ENCODE measurements at places on chromosomes 11 and 22.

GRCh38 chr11:32561835-32562234 is 21.8 kb upstream of the EIF3M start:
- H3K4me1 ChIP-seq = peaks cover 1% of the 10 kb centered on the region
- H3K4me3 ChIP-seq = no peak overlapping the region
- H3K27ac ChIP-seq = no peak overlapping the region
- no peak for DNase-seq

DNA sequence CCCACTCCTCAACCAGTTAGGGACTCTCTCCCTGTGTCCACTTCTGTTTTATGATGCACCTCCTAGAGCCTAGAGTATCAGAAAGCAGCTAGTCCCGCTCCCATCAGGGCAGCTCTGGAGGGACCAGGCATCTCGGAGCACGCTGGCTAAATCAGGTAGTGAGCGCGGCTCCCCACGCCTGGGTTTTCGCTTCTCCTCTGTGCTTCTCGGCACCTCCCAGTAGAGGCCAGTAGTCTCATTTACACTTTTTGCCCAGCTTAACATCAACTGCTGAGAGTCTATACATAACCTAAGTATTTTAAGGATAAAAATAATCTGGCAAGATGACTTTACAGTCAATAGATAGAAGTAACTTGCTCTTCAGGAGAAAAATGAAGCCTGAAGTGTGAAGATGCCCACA is 473.8 kb downstream of the OPCML start:
- H3K4me1 ChIP-seq = no peaks in the 10 kb centered on the region
- peaks cover 17% of the 10 kb centered on the region for H3K27me3 ChIP-seq
- no peaks in the 10 kb centered on the region for H3K36me3 ChIP-seq
- DNase-seq = no peak
- no peak overlapping the region for H3K4me3 ChIP-seq

DNA sequence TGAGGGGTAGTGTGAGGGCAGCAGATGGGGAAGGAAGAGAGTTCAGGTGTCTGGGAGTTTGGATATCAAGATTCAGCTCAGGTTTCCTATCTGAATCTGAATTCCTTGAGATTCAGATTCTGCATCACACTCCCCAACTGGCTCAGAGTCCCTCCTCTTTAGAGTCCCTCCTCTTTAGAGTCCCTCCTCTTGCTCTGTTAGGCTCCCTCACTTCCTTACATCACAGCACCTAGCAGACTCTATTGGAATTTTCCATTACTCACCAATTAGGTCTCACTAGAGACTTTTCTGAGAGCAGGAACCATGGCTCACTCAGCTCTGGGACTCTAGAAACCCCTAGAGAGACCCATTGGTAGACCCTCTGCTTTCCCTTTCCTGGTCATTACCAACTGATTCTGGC is 303.4 kb upstream of the SYN3 start:
- H3K36me3 ChIP-seq = no peaks in the 10 kb centered on the region
- H3K4me3 ChIP-seq = no peak overlapping the region
- H3K27me3 ChIP-seq = no peaks in the 10 kb centered on the region
- no peak overlapping the region for H3K27ac ChIP-seq
- DNase-seq = no peak
- H3K4me1 ChIP-seq = no peaks in the 10 kb centered on the region

DNA sequence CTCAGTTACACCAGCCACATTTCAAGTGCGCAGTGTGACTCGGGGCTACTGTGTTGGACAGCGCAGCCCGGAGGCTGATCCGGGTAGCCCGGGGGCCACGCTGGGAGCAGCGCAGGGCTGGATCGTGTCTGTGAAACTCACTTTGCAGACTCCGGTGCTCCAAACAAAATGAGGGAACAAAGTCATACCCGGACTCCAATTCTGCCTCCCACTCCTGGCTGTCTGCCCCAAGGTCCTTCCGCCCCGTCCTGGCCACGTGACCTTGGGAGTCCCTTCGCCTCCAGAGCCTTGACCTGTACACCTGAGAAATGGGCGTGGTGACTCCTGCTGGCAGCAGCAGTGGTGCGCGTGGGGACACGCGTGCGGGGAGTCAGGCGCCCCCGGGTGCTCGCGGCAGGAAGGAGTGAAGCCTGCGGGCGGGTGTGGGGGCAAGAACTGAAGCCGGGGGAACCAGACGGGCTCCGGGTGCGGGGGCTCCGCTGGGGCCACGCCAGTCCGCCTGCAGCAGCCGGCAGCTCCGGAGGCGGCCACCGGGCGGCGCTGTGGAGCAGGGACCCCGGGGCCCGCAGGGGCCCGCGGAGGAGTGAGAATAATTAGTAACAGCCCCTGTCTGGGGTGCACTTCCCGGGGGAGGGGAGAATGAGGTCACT is 42.4 kb downstream of the KCNJ4 start:
- H3K4me1 ChIP-seq = peaks cover 4% of the 10 kb centered on the region
- H3K36me3 ChIP-seq = peaks cover 2% of the 10 kb centered on the region
- peak; percentile 40 for DNase-seq
- peaks cover 12% of the 10 kb centered on the region for H3K27me3 ChIP-seq
- no peak overlapping the region for H3K4me3 ChIP-seq

GRCh38 chr11:75242722-75243600 is 2.4 kb downstream of the TPBGL start:
- no peaks in the 10 kb centered on the region for H3K36me3 ChIP-seq
- no peak for DNase-seq
- peaks cover 34% of the 10 kb centered on the region for H3K27me3 ChIP-seq
- H3K4me3 ChIP-seq = peak overlapping the region; percentile 79
- H3K27ac ChIP-seq = no peak overlapping the region

- no peak overlapping the region for H3K4me3 ChIP-seq
- peaks cover 2% of the 10 kb centered on the region for H3K4me1 ChIP-seq
- H3K36me3 ChIP-seq = no peaks in the 10 kb centered on the region
- H3K27me3 ChIP-seq = peaks cover 10% of the 10 kb centered on the region
- no peak overlapping the region for H3K27ac ChIP-seq
Observed at GRCh38 chr11:94077552-94078293, 50.9 kb upstream of the PANX1 start.

GRCh38 chr22:35561796-35562526 is 21.3 kb downstream of the RASD2 start:
- no peak for DNase-seq
- H3K36me3 ChIP-seq = no peaks in the 10 kb centered on the region
- peaks cover 25% of the 10 kb centered on the region for H3K27me3 ChIP-seq
- no peak overlapping the region for H3K27ac ChIP-seq
- H3K4me1 ChIP-seq = no peaks in the 10 kb centered on the region
- H3K4me3 ChIP-seq = no peak overlapping the region

- H3K4me1 ChIP-seq = no peaks in the 10 kb centered on the region
- H3K4me3 ChIP-seq = no peak overlapping the region
- no peaks in the 10 kb centered on the region for H3K27me3 ChIP-seq
- H3K36me3 ChIP-seq = no peaks in the 10 kb centered on the region
Observed at GRCh38 chr11:80082406-80082805, 641.6 kb upstream of the TENM4 start.

DNA sequence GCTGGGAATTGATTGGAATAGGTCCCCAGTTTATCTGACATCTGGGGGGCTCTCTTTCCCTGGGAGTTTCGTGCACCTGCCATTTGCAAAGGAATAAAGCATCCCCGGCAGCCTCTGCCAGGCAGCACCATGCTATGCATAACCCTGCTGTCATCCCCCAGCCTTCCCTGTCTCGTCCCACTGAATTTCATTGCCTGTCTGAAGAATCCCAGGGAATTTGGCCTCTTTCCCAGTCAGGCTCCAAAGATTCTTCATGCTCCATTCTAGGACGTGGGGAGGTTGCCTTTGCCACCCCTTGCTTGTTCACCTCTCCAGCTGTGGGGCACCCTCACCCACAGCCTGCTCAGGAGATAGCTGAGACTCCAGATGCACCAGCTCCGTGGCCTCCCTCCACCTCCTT is 195.1 kb upstream of the TBCEL start:
- H3K36me3 ChIP-seq = no peaks in the 10 kb centered on the region
- no peaks in the 10 kb centered on the region for H3K4me1 ChIP-seq
- no peak overlapping the region for H3K27ac ChIP-seq
- no peak overlapping the region for H3K4me3 ChIP-seq
- no peak for DNase-seq

- peaks cover 3% of the 10 kb centered on the region for H3K27me3 ChIP-seq
- no peak overlapping the region for H3K4me3 ChIP-seq
- DNase-seq = no peak
- no peaks in the 10 kb centered on the region for H3K36me3 ChIP-seq
- H3K4me1 ChIP-seq = peaks cover 5% of the 10 kb centered on the region
Observed at GRCh38 chr11:69644962-69645675, 4.2 kb downstream of the CCND1 start.

DNA sequence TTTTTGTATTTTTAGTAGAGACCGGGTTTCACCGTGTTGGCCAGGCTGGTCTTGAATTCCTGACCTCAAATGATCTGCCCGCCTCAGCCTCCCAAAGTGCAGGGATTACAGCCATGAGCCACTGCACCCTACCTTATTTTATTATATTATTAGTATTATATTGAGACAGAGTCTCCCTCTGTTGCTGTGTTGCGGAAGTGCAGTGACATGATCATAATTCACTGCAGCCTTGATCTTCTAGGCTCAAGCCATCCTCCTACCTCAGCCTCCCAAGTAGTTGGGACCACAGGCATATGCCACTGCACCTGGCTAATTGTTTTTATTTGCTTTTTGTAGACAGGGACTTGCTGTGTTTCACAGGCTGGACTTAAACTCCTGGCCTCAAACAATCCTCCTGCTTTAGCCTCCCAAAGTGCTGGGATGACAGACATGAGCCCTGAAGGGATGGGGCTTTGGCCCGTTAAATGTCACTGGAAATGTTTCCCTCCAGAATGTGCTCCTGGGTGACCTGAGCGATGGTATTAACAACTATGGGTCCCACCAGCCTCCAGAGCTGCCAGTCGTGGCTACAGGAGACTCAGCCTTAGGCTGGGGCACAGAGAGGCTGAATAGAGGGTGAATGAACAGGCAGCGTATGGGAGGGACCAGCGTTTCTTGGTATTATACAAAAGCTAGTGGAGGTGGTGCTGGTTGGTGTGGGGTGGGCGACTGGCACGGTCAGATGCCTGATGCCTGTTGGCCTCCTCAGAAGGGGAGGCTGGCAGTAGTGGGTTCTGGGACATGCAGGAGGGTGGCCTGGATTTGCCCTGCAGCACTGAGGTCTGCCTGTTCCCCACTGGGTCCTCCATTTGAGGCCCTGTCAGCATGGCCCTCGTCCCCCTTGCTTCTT is 7.3 kb downstream of the TANGO2 start:
- no peaks in the 10 kb centered on the region for H3K27me3 ChIP-seq
- H3K4me3 ChIP-seq = no peak overlapping the region
- no peak for DNase-seq
- H3K27ac ChIP-seq = no peak overlapping the region
- H3K4me1 ChIP-seq = peaks cover 62% of the 10 kb centered on the region

DNA sequence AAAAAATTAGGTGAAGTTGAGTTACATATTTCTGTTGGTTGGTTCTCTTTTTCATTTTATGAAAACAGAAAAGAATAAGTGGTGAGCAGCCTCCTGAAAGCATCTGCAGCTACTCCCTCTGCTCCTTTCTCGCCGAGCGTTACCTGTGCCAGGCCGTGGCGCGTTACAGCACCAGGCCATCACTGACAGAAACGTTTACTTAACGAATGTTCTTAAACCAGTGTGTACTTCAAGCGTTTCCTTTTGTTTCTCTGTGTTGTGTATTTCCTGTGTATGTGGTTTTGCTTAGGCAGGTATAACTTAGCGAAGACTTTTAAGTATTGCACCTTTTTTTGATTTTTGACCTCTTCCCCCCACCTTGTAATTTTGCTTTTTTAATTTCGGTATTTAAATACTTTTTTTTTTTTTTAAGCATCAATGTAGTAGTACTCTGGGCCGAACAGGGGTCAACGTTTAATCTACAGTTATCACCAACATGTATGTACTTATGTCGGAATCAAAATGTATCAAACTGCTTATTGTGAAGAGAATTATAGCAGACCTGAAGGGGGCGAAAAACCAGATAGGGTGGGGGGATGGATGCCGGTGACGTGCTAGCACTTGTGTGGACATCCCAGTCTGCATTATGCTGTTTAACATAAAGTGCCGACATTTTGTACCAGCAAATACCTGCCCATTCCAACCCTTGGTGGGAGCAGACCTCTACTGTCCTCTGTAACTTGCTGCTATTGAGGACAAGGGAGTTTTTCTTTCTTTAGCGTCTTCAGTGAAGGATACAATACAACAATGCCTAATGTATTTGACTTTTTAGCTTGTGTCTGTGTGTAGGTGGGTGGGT is 21.6 kb upstream of the ADSL start:
- peak overlapping the region; percentile 98 for H3K27ac ChIP-seq
- peaks cover 82% of the 10 kb centered on the region for H3K4me1 ChIP-seq
- peak; percentile 50 for DNase-seq
- no peaks in the 10 kb centered on the region for H3K27me3 ChIP-seq
- peaks cover 28% of the 10 kb centered on the region for H3K36me3 ChIP-seq
- peak overlapping the region; percentile 86 for H3K4me3 ChIP-seq

DNA sequence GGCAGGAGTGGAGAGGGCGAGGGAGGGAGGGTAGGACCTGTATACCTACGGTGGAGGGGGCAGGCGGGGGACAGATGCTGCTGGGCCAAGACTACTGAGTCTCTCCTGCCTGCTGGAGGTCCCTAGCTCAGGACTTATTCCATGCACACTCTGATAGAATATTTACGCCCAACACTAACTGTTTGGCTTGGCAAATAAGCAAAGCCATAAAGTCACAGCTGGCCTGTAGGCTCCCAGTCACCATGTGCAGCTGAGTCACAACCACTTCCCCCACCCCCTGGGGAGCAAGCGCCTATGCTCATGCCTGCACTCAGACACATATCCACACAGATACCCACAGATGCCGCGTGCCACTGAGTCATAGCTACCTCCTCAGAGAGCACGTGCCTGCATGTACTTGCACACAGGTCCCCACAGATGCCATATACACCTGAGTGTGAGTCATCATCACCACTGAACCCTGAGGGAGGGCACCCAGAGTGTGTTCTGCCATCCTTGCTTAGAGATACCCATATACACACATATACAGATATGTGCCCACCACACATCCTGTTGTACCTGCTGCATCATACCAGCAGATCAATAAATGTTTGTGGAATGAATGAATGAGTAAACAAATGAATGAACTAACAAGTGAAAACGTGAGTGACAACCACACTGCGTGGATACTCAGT is 95.8 kb downstream of the SWAP70 start:
- no peaks in the 10 kb centered on the region for H3K27me3 ChIP-seq
- peak; percentile 31 for DNase-seq
- H3K27ac ChIP-seq = no peak overlapping the region
- no peaks in the 10 kb centered on the region for H3K36me3 ChIP-seq

DNA sequence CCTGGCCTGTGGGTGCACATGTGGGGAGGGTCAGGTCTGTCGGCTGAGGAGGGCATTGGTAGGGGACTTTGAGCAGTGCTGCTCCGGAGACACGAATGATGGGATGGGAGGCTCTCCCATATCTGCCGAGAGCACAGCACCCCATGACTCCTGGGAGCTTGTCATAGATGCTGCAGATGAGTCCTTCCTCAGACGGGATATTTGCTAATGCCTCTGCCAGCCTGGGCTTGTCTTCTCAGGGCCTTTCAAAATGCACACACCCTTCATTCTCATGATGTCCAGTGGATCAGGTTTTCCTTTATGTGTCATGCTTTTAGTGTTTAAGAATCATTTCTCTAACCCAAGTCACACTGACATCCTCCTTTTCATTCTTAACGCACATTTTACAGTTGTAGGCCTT is 8.1 kb upstream of the RNH1 start:
- no peaks in the 10 kb centered on the region for H3K27me3 ChIP-seq
- no peak overlapping the region for H3K4me3 ChIP-seq
- no peak for DNase-seq
- peak overlapping the region; percentile 31 for H3K27ac ChIP-seq
- H3K4me1 ChIP-seq = peaks cover 6% of the 10 kb centered on the region

- H3K27me3 ChIP-seq = peaks cover 21% of the 10 kb centered on the region
- peaks cover 25% of the 10 kb centered on the region for H3K4me1 ChIP-seq
- H3K27ac ChIP-seq = no peak overlapping the region
- H3K4me3 ChIP-seq = peak overlapping the region; percentile 83
Observed at GRCh38 chr11:44729063-44729462, 2.3 kb downstream of the TSPAN18 start.

- no peak for DNase-seq
- H3K27me3 ChIP-seq = no peaks in the 10 kb centered on the region
- H3K4me1 ChIP-seq = peaks cover 11% of the 10 kb centered on the region
- no peaks in the 10 kb centered on the region for H3K36me3 ChIP-seq
Observed at GRCh38 chr11:65479184-65480145, 19.4 kb upstream of the MALAT1 start.
